Stimulated activated CD4-positive, alpha-beta T cell treated with anti-CD3 and anti-CD28 coated beads, Interleukin-1b, Interleukin-23, amount 100 ng/mL, for 48 hours (primary cell): ENCODE measurements at places on chromosomes 5 and 9.
A peak's percentile ranks its signal among the peaks of the same experiment; 100 is the strongest.

DNA sequence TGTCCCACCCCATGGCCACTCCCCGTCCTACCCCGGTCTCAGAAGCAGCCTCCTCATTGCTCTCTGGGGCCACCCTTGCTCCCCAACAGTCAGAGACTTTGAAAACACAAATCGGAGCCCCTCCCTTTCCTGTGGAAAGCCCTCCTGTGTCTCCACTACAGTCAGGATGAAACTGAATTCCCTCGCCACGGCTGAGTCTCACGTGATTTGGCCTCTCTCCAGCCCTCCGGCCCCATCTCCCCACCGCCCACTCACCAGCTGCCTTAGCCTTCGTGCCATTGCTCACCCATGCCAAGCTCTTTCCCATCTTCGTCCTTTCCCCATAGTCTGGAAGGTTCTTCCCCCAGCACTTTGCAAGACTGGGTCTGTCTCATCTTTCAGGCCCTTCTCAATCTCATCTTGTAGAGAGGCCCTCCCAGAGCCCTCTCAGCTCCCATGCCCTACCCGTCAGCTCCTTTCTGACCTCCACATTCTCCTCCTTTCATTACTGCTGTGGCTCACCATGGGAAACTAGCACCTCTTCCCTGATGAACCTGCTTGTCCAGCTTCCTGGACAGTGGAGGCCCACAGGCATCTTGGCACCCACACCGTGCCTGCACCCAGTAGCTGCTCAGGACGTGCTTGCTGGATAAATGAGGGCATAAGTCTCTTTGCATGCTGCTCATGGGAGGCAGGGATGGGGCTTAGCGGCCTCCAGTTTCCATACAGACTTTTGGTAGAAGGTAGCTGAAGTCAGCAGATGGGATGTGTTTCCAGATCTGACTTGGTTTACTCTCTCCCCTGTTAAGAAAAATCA lies 126.4 kb upstream of the COL5A1 start:
- DNase-seq: no peak

DNA sequence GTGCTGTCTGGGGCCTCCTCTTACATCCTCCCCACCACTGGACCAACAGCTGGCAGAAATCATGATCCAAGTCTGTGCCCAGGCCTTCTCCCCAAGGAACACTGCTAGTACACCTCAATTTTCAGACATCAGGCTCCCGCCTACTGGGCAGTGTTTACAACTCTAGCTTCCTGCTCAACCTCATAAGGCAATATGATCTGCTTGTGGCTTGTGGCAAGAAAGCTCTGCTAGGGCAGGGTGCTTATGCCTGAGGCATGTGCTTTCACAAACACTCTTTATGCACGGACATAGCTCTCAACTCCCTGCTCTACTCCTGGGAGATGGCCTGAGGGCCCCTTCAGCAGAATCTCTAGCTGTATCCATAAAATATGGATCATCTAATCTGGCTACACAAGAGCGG lies 32.5 kb downstream of the SH3TC2 start:
- no peak for DNase-seq

- peak; percentile 86 for DNase-seq
Measured at GRCh38 chr9:126471084-126471624, 142.6 kb upstream of the LMX1B start.

- DNase-seq: no peak
Measured at GRCh38 chr9:122232796-122233306, 4.1 kb upstream of the LHX6 start.

- no peak for DNase-seq
Measured at GRCh38 chr9:123482295-123482968, 126.4 kb downstream of the CRB2 start.

GRCh38 chr5:102720969-102721368 lies 34.1 kb upstream of the PAM start:
- no peak for DNase-seq

DNA sequence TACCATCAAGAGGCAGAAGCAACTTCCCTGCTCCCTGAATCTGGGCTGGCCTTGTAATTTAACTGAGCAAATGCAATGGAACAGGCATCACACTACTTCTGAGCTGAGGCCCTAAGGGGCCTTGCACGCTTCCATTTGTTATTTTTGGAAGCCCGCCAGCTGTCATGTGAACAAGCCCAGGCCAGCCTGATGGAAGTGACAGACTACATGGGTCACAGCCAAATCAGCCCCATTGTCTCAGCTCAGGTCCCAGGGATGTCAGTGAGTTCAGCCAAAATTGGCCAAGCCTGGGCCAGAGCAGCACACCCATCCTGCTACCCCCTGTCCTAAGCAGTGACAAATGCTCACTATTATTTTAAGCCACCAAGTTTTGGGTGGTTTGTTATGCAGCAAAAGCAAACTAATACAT lies 72.8 kb downstream of the PRRT1B start:
- DNase-seq: no peak

DNA sequence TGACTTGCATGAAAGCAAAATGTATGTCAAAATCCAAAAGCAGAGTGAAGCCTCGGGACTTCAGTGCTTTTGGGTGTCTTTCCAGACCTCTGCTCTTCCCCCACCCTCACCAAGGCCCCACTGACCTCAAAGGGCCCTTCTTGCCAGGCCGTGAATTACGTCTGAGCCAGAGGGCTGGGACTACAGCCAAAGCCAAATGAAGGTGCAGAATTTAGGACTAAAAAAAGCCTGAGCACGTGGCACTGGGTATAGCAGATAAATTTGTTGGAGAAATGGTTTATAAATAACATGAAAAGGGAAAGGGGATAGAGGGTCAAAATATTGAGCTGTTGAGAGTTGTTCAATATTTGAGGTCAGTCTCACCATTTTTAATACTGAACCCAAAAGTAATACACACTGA lies 163.4 kb downstream of the GHR start:
- DNase-seq: no peak
